ENCODE measurements at places on chromosomes 16 and 17.
A peak's percentile ranks its signal among the peaks of the same experiment; 100 is the strongest.

DNA sequence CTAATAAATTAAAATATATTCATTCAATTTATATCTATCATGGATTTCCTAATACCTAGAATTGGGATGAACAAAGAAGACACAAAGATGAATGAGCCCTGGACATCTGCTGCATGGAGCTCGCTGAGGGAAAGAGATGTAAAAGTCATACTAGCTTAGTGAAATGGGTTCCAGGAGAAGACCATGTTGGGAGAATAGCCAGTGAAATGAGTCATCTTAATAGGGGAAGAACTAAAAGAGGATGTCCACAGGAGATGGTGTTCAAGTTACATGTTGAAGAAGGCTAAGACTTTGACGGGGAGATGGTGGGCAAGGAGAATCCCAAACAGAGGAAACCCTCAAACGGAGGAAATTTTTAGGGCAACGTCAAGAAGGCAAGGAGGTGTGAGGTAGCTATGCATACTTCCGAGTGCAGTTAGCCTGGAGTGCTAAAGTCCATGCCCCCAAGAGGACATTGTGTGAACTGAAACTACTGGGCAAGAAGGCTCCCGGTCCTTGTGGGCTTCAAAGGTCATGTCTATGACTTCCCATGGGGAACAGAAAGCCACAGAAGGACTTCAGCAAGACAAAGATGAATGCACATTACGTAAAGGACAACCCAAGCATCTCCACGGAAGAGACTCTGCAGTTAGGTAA is 220.5 kb upstream of the CDH11 start:
- DNase-seq, result no peak

DNA sequence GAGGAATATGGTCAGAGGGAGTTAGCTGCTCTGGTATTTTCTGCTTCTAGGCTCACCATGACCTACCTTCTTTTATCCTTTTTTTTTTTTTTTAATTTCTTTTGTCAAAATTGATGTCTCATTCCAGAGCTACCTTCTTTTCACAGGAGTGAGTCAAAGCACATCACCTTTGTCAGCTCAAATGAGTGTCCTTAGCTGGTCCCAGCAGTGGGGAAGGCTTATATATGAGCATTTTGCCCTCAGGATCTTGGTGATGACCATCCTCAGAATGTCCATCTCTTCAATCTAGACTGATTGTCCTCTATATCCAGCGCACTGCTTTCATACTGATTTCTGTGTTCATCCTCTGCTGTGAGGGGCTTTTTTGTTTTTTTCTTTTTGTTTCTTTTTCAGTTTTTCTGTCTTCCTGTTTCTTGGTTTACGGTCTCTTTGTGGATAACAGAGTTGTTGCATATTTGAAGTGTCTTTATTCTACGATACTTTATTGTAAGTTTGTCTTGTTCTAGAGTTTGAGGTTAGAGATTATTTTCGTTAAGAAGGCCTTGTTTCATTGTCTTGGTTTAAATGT is 24.9 kb downstream of the CBFB start:
- DNase-seq, result peak; percentile 22

DNA sequence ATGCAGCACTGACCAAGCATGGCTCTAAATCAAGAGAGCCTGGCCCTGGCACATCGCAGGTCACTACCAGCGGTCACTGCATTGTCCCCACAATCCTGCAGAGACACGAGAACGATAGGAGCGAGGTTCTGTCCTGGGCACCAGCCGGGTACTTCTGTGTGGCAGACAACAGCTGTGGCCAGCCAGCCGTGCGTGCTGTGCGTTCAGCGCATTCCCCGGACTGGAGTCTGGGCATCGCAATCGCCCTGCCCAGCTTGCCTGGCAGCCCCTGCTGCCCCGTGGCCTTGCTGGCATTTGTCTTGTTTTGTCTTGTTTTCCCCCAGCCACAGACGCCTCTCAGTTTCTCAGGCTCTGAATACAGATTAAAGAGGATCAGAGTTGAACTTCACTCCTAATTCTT is 33.9 kb downstream of the COTL1 start:
- no peak for DNase-seq

GRCh38 chr16:84603140-84603816 is 14.6 kb downstream of the COTL1 start:
- peak; percentile 96 for DNase-seq

- no peak for DNase-seq
These were observed 48.4 kb downstream of the SEC14L1 start for GRCh38 chr17:77189148-77189547.

DNA sequence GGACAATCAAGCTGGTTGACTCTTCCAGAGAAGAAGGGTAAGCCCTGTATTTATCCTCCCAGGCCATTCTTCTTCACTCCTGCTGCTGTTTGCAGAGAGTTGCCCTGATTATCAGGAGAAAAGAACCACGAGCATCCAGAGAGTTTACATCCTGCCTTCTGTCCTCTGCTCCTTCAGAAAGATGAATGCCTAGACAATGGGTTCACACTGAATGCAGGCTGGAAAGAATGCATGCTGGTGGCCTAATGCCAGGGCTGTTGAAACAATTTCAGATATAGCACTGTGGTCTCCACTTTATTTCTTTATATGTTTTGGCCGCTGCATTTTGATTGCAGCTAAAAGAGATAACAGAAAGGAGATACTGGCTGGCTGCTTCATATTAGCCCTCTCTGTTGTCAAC is 21.2 kb upstream of the HAS3 start:
- no peak for DNase-seq

DNA sequence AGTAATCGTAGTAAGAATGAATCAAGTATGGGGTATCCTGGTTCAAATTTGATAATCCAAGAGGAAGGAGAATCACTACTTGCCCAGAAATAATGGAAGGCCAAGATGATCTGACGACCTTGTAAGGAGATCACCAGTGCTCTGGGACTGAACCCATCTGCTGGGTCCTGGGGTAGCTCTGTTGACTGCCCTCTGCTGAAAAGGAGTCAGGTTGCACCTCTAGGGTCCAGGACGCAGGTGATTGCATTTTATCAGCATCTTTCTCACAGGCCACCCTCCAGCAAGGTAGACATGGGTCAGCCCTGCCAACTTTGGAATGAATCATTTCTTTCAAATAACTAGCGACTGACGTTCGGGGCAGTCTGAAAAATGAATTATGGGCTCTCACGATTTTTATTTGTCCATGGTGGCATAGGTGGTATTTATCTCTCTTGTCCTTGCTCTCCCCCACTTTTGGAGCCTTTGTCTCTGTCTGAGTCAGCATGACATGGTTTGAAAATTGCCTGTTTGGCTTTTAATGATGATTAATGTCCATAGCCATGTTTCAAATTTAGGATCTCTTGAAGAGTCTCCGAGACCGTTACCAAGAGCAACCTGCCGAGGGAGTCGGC is 163.7 kb downstream of the MSI2 start:
- DNase-seq, result no peak

- DNase-seq, result no peak
These were observed 236.0 kb upstream of the CIBAR2 start for GRCh38 chr16:85348065-85348840.

GRCh38 chr17:82151106-82151957 is 53.3 kb upstream of the FASN start:
- no peak for DNase-seq

GRCh38 chr16:29747947-29748759 is 2.4 kb upstream of the C16orf54 start:
- no peak for DNase-seq

DNA sequence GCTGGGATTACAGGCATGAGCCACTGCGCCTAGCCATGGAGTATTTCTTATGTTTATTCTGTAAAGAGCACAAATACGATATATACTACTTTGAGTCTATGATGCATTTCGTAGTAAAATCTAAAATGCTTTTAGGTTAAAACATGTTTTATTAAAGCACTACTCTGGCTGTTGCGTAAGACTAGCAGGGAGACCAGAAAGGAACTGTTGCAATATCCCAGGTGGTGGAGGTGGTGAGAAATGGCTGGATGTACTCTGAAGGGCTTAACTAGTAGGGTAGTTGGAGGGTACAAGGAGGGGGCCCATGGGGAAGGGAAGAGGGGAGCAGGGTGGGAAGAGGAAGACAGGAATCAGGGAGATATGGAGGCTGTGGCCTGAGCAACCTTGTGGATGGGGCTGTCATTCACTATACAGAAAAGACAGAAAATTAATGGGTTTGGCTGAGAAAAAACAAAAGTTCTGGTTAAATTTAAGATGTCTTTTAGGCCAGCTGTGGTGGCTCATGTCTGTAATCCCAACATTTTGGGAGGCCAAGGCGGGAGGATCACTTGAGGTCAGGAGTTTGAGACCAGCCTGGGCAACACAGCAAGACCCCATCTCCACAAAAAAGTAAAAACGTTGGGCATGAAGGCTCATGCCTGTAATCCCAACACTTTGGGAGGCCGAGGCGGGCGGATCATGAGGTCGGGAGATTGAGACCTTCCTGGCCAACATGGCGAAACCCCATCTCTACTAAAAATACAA is 35.8 kb downstream of the ST3GAL2 start:
- DNase-seq, result peak; percentile 67

DNA sequence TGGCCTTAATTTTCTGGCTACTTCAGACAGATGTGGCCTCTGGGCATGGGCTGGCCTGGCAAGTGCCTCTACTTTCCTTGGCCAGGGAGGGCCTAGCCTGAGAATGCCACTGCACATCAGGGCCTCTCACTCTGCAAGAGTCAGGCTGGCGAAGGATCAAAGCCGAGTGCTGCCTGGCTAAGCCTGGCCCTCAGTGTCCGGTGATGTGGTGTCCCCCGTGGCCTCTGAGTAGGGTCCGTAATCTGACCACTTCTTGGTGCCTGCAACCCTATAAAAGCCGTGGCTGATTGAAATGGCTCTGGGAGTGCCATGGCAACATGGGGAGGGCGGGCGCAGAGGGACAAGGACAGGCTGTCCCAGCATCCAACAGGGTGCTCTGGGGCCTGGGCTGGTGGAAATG is 30.2 kb downstream of the TBX4 start:
- no peak for DNase-seq

GRCh38 chr17:737561-738113 is 5.2 kb downstream of the TLCD3A start:
- DNase-seq, result peak; percentile 66

GRCh38 chr17:1005361-1005946 is 8.5 kb downstream of the TIMM22 start:
- peak; percentile 28 for DNase-seq

DNA sequence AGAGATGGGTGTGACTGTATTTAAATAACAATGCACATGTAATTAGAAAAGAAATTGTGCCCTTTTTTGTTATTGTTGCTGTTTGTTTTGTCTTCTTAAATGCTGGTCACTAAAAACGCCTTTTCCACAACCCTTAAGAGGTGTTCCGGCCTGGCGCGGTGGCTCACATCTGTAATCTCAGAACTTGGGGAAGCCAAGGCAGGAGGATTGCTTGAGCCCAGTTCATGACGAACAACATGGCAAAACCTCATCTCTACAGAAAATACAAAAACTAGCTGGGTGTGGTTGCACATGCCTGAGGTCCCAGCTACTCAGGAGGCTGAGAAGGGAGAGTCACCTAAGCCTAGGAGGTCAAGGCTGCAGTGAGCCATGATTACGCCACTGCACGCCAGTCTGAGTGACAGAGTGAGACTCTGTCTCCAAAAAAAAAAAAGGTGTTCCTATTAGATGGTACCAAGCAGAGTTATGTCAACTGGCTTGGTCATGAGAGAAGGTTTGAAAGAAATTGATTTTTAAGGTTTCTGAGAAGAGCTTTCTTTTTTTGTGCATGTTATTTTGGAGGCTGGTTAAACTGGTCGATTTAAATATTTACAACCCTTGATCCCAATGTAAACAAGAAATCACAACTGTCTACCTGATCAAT is 23.5 kb upstream of the RFFL start:
- peak; percentile 61 for DNase-seq

DNA sequence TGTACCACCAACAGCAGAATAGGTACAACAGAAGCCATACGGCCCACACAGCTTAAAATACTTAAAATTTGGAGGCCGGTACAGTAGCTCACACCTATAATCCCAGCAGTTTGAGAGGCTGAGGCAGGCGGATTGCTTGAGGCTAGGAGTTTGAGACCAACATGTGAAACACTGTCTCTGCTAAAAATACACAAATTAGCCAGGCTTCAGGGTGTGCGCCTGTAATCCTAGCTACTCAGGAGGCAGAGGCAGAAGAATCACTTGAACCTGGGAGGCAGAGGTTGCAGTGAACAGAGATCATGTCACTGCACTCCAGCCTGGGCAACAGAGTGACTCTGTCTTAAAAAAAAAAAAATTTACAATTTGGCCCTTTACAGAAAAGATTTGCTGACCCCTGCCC is 17.0 kb downstream of the GFOD2 start:
- no peak for DNase-seq
